ENCODE measurements at places on chromosomes 7 and 10. TPM values are rescaled to one million over a fixed set of nuclear protein-coding genes. Genes with fewer than 3 reads are reported as not detected.

- no peak for DNase-seq
These were observed 19.1 kb upstream of the PARP12 start for GRCh38 chr7:140081774-140082425.

DNA sequence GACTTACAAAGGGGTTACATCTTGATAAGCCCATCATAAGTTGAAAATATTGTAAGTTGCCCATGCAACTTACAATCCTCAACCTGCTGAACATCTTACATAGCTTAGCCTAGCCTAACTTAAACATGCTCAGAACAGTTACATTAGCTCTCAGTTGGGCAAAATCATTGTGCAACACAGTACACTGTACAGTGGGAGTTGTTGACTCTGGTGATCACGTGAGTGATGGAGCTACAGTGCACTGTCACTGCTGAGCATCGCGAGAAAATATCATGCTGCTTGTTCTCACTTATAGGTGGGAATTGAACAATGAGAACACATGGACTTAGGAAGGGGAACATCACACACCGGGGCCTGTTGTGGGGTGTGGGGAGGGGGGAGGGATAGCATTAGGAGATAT is 214.9 kb upstream of the ZMIZ1 start:
- no peak for DNase-seq

DNA sequence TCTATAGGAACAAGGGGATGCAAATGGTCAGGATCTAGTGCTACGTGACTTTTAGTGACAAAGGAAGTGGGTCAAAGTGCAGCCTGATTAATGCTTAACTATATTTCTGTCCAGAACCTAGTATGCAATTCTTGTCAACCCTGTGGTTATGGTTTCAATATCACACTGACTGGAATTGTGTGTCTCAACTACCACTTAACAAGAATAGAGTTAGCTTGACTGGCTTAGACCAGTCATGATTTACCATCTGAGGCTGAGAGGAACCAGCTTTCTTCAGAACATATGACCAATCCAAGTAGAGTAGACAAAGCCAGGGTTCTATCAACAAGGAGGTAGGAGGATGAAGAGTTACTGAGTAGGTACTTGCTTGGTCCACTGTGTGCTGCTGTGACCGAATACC is 54.4 kb downstream of the MYPN start:
- DNase-seq, result no peak

STOX1 gene
- 0.02 TPM for polyA plus RNA-seq
